GF-D8 (cell line): ENCODE measurements at places on chromosomes 3 and 15.

DNA sequence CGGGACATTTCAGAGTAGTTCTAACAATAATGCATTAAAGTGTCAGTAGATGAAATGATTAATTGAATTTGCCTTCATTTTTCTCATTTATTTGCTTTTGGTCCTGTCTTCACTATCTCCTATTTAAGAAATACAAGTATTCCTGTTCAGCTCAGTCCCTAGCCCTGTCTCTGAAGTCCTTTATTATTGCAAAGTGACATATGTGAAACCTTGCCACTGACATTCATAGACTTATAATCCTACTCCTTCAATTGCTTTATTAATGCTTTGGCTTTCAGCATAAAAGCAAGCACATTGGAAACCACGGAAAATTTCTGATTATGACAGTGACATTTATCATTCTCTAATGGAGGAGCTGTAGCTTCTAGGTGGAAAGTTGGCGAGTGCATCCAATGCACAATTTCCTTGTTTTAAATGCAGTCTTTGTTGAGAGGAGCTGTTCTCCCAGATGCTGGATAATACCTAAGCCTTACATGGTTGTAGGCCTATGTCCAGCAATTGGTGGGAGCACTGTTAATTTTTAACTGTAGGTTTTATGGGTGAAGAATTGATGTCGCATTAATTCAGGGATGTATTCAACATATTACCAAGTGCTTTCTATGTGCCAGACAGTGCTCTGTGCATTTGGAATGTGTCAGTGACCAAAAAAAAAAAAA lies 337.8 kb downstream of the FEZF2 start:
- DNase-seq = no peak

GRCh38 chr3:39191773-39192172 lies 622 bp downstream of the XIRP1 start:
- no peak for DNase-seq

DNA sequence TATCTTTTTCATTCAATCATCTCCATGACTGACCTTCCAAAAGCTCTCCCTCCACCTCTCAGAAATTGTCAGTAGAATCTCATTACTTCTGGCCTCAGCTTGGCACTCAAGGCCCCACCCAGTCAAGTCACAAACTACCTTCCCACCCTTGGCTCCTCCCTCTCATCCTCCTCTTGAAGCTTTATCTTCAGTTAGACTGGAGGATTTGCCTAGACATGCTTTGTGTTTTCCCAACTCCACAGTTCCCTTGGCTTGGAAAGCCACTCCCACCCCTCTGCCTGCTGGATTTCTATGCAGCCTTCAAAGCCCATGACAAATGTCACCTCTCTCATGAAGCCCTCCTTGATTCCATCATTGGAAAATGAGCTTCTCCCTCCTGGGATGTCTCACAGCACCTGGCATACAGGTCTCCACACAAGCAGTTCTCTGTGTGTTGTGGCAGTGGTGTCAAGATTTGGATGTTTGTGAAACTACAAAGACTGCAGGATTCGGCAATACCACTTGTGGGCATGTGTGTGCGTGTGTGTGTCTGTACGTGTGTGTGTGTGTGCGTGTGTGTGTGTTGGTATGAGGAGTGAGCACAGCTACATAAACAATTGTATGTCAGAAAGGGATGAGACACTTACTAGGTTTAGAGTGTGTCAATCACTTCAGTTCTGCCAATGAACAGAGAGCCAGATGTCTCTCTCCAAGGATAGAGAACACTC lies 45.3 kb upstream of the VPS8 start:
- DNase-seq = no peak

DNA sequence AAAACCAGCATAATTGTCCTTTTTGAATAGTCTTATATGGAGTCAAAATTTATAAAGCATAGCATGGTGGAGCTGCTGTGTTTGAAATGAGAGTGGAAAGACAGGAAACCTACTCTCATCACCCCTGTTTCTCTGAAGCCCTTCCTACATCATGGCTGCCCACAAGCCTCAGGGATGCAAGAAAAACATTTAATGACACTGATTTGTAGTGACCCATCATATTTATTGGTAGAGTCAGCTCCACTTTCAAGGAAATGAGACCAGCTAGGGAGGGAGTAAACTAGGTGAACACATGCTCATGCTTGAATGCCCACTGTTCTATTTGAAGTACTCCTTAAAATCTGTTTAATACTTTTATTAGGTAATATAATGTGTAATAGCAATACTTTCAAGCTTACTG lies 494.3 kb upstream of the KCNMB2 start:
- no peak for DNase-seq

DNA sequence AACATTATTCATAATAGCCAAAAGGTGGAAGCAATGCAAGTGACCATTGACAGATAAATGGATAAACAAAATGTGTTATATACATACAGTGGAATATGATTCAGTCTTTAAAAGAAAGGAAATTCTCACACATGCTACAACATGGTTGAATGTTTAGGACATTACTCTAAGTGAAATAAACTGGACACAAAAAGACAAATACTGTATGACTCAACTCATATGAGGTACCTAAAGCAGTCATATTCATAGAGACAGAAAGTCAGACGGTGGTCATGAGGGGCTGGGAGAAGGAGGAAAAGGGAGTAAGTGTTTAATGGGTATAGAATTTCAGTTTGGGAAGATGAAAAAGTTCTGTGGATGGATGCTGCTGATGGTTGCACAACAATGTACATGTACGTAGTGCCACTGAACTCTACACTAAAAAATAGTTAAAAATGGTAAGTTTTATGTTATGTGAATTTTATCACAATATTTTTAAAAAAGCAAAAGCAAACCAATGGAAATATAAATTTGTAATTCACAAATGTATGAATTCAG lies 5.3 kb downstream of the TXNRD3 start:
- DNase-seq = no peak

- no peak for DNase-seq
These were observed 12.2 kb upstream of the SNRPA1 start for GRCh38 chr15:101307048-101307896.

GRCh38 chr15:39741258-39741657 lies 41.4 kb downstream of the FSIP1 start:
- DNase-seq = no peak

GRCh38 chr15:52980446-52980845 lies 190.3 kb upstream of the ONECUT1 start:
- no peak for DNase-seq

GRCh38 chr3:189361103-189361835 lies 189.5 kb downstream of the TPRG1 start:
- DNase-seq = no peak

- DNase-seq = no peak
These were observed 942.1 kb downstream of the AGBL1 start for GRCh38 chr15:87021751-87022150.

- DNase-seq = no peak
These were observed 278.0 kb downstream of the FOXP1 start for GRCh38 chr3:71305231-71306206.

GRCh38 chr3:153338487-153338886 lies 176.5 kb downstream of the RAP2B start:
- no peak for DNase-seq

GRCh38 chr15:35559683-35560082 lies 13.7 kb upstream of the DPH6 start:
- DNase-seq = no peak

- DNase-seq = no peak
These were observed 107.9 kb upstream of the ARL6 start for GRCh38 chr3:97656638-97657037.

GRCh38 chr15:63238171-63238570 lies 39.2 kb upstream of the APH1B start:
- no peak for DNase-seq

DNA sequence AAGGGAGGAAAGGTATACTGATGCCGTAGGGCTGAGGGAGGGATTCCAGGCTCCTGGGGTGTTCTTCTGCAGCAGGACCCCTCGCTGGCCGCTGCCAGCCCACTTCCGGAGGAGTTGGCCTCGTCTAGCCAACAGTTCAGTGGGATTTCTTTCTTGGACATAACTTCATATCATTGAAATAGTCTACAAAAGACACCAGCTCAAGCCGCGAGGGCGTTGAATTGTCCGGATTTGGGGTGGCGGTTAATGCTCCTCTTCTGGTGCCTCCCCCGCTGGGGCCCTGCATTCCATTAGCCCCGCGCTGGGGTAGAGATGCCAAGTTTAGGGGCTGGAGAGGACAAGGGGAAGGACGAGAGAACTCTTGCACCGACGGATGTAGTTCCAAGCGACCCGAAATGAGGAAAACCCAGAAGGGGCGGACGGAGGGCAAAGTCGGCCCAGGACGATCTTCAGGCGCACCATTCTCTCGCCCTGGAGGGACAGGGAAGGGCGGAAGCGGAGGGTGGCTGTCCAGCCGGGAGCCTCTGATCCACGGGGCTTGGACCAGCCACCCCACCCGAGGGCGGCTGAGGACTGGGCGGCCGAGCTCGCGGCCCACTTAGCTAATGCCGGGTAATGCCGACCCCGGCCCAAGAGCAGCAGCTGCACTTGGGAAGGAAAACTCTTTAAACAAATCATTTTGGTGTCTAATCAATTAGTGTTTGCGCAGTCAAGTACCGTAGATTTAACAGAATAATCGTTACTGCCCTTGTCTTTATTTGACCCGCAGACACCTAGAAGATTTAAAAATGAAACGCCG lies 4.7 kb upstream of the ONECUT1 start:
- DNase-seq = no peak

GRCh38 chr3:45023675-45024074 lies 2.4 kb upstream of the CLEC3B start:
- DNase-seq = no peak

GRCh38 chr15:71575474-71576045 lies 234.8 kb upstream of the NR2E3 start:
- DNase-seq = no peak

GRCh38 chr3:177335728-177336127 lies 138.4 kb upstream of the TBL1XR1 start:
- DNase-seq = no peak

DNA sequence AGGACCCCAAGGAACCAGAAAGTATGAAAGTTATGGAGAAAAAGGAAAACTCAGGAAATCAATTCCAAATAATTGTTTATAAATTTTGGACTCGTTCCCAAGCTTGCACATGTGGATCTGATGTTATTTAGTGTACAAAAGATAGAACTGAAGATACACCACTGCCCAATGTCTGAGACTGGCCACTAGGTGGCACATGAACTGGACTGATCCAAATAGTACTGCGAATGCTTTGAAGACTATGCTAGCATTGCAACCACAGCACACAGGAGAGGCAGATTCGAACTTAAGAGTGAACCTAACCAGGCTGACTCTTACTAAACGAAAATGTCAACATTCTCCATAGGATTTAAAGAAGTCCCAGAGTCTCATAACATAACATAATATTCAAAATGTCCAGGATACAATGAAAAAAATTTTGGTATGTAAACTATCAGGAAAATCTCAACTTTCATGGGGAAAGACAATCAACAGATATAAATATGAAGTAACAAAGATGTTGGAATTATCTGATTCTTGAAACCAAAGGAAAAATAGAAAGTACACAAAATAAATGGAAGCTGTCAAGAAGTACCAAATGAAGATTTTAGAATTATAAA lies 596.7 kb downstream of the FGF12 start:
- no peak for DNase-seq

- no peak for DNase-seq
These were observed 66.3 kb downstream of the CRYGS start for GRCh38 chr3:186477876-186478275.

- peak; percentile 2 for DNase-seq
These were observed 436.1 kb downstream of the CHL1 start for GRCh38 chr3:632571-633170.

DNA sequence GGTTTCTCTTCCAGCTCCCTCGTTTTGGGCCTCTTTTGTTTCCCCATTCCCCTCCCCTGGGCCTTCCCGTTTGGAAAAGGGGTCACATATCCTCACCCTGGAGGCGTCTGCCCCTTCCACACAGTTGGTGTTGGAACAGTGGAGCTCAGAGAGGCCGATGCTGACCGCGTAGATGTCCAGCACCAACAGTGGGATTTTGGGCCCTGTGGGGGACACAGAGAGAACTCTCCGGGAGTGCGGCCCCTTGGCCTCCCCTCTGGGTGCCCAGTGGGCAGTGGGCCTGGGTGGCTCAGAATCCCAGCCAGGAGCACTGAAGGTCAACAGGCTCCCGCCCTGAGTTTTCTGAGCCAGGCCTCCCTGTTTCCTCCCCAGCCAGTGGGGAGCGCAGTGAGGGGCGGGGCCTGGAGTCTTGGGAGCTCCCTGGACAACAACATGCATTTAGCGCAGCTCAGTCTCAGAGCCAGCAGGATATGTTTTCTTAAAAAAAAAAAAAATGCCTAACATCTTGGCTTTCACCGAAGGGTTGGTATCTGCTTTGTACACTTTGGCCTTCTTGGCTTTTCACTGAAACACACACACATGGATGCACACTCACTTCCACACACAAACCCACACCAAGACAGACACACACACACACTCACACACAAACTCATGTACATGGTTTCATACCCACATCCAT lies 670 bp upstream of the ISLR start:
- no peak for DNase-seq

GRCh38 chr3:154972951-154973350 lies 107.2 kb upstream of the MME start:
- DNase-seq = no peak

- no peak for DNase-seq
These were observed 24.7 kb downstream of the RASGRF1 start for GRCh38 chr15:79065706-79066376.

DNA sequence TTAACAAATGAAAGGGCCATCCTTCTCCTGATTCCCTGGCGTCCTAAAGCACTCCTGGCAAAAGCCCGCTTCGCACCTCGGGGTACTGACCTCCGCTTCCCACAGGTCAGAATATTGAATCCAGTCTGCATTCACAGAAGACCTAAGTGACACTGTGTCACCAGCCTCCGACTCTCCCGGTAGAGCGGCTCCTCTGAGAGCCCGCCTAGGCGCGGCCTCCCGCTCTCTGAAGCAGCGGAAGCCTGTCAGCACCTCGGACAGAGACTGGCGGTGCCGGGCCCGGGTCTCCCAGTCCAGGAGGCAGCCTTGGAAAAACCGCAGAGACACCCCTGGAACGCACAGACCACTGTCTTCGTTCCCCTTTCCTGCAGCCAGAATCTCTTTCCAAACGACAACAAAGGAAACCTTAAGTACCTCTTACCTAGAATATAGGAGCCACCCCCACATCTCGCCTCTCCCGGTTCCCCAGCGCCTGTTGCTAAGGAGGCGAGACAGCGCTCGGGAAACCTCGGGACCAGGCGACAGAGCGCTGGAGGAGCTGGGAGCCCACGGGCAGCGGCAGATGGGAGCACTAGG lies 1.2 kb downstream of the GABRB3 start:
- DNase-seq = no peak

DNA sequence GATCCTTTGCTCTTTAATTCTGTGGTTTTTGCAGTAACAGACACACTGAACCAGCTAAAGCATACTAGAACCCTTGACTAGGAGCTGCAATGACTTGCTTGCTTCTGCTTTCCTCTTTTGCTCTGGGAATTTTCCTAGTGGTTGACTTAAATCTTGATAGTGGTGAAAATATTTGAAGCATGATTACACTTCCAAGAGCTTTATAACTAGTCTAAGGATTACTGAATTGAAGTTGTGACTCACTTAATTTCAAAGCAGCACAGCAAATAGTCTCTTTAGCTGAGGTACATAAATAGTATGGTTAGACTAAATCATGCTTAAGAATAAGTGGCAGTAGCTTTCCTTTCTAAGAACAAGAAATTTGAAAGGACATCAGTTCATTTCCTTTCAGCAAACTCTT lies 513.5 kb upstream of the GBE1 start:
- no peak for DNase-seq

GRCh38 chr15:70227147-70227546 lies 129.4 kb upstream of the TLE3 start:
- no peak for DNase-seq

- DNase-seq = no peak
These were observed 25.6 kb downstream of the ANXA2 start for GRCh38 chr15:60372227-60372626.
